Astrocyte of the cerebellum (primary cell): ENCODE measurements at places on chromosomes 7 and 10.

- no peak for DNase-seq
Observed at GRCh38 chr7:1500064-1500807, 4.0 kb downstream of the INTS1 start.

DNA sequence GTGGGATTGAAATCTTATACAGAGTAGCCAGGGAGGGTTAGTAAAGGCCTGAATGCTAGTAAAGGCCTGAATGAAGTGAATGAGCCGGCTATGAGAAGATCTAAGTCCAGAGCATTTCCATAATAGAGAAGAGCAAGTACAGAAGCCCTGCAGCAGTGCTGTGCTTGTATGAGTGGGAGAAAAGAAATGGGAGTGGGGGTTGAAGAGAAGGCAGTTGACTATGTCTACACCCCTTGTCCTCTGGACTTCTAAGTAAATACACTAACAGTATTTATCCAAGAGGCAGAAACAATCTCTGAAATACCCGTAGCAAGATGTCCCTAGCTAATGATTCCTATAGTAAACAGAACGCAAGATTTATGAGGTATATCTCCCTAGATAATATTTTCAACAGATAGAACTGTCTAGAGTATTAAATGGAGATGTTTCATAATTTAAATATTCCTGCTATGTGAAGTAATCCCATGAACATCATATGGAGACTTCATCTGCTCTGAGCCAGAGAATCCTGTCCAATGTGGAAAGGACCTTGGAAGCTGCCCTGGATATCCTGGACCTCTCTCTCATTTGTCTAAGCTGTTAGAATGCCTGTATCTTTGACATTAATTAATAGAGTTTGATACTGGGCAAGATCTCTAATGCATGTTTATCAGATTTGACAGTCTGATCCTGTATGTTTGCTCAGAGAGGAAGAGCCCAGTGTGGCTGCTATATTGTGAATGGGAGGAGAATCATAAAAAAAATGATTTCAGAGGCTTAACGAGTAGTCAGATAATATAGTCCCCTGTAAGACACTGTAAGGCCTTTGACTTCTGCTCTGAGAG is 171.6 kb downstream of the LRRN3 start:
- no peak for DNase-seq

DNA sequence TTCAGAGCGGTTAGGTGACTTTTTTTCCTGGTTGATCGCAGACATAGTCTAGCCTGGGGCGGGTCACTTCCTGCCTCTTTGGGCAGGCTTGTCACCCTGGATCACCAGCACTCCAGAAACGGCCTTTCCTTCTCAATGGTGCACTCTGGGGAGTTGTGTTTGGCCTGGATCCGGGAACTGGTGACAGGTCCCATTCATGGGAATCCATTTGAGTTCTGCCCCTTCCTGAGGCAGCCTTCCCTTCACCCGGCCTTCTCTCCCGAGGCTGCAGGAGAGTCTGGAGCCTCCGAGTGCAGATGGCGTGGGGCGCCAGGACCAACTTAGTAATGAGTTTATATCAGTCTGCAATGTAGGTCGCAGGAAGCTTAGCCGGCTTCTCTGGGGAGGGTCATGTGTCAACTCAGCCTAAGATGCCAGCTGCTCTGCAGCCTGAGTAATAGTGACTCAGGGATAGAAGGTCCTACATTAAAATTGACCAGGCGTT is 54.2 kb downstream of the TACR2 start:
- no peak for DNase-seq

DNA sequence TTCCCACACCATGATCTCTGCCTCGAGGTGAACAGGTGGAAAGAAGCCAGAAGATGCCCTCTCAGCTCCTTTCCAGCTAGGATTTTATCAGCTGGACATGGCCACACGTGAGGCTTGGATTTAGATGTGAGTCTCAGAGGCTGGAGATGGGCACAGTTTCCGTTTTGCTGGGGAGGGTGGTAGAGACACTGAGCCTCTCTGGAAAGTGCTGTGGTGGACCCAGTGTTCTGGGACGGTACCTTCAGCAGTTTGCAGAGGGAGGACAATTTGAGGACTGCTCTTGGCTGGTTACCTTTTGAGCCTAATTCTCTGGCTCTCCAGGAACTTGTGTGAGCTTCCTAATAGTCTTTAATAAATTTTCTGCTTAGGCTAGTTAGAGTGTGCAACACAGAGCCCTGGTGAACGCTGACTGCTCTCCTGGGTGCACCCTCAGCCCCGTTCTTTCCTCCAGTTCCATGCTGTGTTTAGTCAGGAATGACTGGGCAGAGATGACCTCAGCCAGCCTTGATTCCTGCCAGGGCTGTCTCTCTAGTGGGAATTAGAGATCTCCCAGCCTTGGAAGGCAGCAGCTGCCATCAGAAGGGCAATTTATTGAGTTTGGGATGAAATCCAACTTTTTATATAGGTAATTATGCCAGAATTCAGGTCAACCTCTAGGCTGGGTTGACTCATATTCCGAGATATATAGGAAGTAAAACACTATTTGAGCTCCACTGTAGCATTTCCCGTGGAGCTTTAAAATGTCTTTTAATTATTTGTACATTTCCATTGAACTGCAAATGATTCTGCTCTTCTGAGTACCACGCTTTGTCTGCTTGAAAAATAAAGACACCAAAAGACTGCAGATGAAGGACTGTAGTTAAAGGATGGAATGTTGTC is 103.9 kb downstream of the GATA3 start:
- no peak for DNase-seq

GRCh38 chr7:149147752-149148653 is 750 bp downstream of the ZNF398 start:
- DNase-seq, result no peak

DNA sequence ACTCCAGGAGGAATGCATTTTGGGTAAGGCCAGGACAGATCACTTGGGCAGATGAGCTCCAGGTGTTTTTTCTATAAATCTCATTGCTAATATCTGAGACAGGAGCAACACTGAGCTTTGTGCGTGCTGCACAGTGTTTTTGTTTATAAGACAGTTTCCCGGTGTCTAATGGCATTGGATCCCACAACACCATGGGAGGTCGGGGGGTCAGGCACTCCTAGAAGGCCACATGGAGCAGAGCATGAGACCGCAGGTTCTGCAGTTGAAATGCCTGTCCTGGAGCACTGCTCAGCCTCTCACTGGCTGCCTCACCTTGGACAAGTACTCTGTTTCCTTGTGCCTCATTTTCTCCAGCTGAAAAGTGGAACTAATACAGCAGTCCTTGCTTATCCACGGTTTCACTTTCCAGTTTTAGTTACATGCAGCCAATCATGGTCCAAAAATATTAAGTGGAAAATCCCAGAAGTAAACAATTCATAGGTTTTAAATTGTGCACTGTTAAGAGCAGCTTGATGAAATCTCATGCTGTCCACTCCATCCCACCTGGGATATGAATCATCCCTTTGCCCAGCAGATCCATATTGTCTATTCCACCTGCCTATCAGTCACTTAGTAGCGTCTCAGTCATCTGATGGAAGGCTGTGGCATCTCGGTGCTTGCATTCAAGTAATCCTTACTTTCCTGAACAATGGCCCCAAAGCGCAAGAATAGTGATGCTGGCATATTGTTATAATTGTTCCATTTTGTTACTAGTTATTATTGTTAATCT is 35.2 kb downstream of the ATXN7L1 start:
- no peak for DNase-seq

- DNase-seq, result no peak
Observed at GRCh38 chr7:125695626-125696025, 766.0 kb upstream of the POT1 start.

DNA sequence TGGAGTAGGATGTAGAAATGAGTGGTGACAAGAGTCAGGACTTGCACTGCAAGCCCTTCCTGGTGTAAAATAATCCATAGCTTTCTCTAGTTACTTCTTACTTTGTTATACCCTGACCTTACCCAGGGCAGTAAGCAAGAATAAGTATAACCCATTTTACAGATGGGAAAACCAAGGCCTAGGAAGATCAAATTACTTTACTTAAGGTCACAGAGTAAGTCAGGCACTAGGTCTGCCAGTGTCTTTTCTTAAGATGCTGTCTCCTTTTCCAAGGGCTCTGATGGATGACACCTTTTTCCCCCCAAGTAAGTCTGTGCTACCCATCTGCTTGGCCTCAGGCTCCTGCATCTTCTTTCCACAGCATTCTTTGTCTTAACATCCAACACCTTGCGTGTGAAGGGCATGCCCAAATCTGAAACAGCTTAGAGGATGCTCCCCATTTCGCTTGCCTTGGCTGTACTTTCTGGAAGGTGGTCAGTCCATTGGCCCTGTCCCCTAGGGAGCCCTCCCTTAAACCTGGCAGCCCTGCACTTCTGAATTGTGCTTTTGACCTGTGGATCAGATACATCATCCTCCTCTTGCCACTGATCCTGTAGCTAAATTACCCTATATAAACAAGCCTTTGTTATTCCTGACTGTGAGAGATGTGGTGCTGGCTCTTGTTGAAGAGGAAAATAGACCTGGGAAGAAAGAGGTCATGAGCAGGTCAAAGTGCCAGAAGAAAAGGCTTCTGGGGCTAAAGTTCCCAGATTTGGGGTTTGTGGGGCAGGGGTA is 168.6 kb downstream of the LRMDA start:
- DNase-seq, result no peak

- no peak for DNase-seq
Observed at GRCh38 chr10:36380538-36380937, 738.4 kb upstream of the FZD8 start.

GRCh38 chr7:138948403-138948802 is 32.8 kb downstream of the KIAA1549 start:
- no peak for DNase-seq

GRCh38 chr10:49610114-49610457 is at the start of gene SLC18A3:
SLC18A3 (plus strand) TSS chr10:49610310; CDS start chr10:49610741, 431 bp downstream.
- no peak for DNase-seq

DNA sequence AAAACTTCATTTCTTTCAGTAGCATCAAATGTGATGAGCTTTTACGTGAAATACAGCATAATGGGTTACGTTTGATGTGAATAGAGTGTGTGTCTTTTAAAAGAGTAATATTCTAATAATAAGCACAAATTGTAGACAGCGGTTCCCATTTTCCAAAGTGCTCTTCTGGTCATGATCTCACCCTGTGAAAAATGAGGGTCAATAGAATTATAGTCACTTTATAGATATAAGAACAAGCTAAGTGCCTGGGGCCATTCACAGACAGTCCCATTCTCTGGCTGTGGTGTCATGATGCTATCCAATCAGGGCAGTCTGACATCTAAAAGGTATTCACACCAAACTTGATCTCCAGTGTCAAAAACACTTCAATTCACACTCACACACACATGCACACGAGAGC is 830.8 kb upstream of the AUTS2 start:
- no peak for DNase-seq

DNA sequence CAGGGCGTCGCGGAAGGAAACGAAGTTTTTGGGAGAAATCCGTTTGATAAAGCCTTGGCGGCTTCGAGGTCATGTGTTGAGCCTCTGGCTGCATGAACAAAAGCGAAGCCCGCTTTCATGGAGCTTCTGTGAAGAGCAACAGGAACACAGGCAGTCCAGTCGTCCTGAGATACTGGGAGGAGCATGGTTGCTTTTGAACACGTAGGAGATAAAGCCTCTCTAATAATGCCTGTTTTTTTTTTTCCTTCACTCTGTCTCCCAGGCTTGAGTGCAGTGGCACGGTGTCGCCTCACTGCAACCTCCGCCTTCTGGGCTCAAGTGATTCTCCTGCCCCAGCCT is 473 bp upstream of the ZNF32 start:
- no peak for DNase-seq

GRCh38 chr10:3090914-3091787 is 23.8 kb downstream of the PFKP start:
- peak; percentile 80 for DNase-seq

- peak; percentile 36 for DNase-seq
Observed at GRCh38 chr7:138338361-138338760, 121.7 kb upstream of the TRIM24 start.

DNA sequence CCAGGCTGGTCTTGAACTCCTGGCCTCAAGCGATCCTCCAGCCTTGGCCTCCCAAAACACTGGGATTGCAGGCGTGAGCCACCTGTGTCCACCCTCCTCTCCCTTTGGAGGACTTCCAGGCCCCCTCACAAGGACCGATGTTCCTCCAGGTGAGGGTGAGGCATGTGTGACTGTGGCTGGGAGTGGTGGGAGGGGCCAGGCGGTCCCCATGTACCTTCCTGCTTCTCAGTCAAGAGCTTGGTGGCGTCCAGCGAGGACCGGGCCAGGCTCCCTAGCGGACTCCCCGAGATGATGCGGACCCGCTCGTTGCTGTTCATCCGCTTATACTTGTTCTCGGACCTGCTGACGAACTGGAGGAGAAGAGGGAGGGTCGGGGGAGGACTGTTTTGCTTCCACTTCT is 70.9 kb upstream of the GNA12 start:
- DNase-seq, result no peak

- DNase-seq, result no peak
Observed at GRCh38 chr7:32958046-32959025, 1.1 kb downstream of the FKBP9 start.

DNA sequence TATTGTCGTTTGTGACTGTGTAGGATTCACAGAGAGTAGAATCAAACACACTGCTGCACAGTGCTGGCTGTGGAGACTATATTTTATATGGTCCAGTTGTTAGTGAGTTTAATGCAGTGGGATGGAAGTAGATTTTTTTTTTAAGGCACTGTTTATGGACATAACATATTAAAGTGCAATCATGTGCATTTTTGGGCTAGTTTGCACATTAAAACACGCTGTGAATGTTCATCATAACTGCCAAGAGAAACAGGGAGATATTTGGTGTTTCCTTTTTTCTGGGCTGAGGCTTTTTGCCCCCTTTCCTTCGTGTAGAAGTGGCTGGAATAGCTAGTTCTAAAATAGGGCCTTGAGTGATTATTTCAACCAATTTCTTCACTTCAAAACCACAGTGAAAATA is 139.2 kb downstream of the MYOF start:
- no peak for DNase-seq

- no peak for DNase-seq
Observed at GRCh38 chr10:7054915-7055314, 355.9 kb downstream of the SFMBT2 start.

- peak; percentile 65 for DNase-seq
Observed at GRCh38 chr7:106947244-106947728, 82.2 kb downstream of the PIK3CG start.

GRCh38 chr10:75596930-75597620 is 165.7 kb downstream of the LRMDA start:
- DNase-seq, result no peak
